ENCODE measurements at places on chromosomes 7 and 10. TPM values are rescaled to one million over a fixed set of nuclear protein-coding genes. Genes with fewer than 3 reads are reported as not detected.
A peak's percentile ranks its signal among the peaks of the same experiment; 100 is the strongest.

DNA sequence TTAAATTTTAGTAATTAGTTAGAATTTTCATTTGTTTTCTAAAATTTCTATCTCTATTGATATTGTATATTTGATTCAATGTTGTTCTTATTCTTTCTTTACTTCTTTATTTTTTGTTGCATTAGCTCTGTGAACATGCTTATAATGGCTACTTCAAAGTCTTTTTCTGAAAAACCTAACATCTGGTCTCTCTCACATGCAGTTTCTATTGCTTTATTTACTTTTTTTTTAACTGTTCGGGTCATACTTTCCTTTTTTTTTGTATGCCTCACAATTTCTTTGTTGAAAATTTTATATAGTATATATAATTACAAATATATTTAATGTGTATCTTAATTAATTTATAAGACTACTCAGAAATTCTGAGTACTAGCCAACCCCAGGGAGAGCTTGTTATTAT, 52.1 kb upstream of the PLXDC2 start:
- DNase-seq: no peak

The FBXO24 gene
- 0.33 TPM for total RNA-seq

DNA sequence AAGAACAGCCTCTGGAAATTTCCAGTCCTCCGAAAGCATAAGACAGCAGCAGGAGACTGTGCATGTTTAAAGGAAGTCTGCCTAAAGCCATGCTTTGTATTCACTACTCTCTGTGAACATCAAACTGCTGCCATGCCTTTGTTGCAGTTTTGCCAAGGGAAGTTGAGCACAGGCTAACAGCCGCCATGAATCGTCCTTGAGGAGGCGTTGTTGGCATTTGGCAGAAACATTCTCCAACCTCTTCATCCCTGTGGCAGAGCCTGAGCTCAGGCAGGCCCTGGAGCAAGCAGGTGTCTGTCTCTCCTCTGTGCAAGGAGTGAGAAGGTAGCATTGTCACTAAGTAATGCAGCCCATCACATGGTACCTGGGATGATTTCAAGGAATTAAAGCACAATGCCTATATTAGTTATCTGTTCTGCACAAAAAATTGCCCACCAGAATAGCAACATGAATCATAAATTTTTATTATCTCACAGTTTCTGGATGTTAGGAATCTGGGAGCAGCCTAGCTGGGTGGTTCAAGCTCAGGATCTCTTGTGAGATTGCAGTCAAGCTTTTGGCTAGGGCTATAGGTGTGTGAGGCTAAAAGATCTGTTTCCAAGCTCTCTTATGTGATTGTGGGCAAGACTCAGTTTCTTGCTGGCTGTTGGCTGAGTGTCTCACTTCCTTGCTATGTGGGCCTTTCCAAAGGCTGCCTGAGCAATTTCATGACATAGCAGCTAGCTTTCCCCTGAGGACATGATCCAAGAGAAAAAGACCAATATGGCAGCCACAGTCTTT, 46.5 kb upstream of the KIAA1217 start:
- DNase-seq: no peak

DNA sequence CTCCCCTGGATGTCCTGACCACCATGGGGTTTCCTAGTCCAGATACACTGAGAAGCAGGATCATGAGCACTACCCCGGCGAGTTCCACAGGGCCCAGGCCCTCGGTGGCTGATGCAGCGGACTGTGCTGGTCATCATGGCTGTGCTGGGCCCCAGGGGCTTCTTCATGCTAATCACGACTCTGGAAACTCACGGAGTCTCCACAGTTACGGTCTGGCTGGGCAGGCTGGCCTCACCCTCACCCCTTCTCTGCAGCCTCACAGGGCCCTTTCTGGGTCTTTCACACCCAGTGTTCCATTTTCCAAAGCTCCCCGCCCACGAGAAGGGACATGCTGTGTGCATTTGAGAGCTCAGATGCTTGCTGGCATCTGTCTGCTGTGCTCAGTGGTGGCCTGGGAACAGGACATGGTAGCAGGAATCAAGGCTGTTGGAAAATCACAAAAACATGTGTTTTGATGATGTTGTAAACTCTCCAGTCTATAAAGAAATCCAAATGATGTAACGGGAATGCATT, 119.0 kb downstream of the PTPN20 start:
- DNase-seq: no peak

DNA sequence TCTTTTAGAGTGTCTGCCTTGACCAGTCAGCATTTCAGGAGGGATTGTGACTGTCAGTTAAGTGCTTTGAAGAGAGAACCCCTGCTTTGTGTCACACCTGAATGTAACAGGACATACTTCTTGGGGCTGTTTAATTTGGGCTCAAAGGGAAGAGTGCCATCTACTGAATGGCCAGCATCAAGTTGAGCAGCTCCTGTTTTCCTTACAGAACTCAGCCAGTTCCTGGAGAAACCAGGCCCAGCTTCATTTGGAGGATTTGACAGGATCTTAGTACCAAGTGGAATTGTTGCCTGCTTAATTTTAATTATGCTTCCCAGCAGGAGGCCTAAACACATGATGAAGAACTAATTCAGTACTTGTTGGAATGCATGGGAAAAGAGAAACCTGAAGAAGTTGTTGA, 8.3 kb downstream of the ADD3 start:
- DNase-seq: peak; percentile 26

The MUC12 gene
- total RNA-seq: not detected

The INHBA gene
- 1.4 TPM for total RNA-seq

DNA sequence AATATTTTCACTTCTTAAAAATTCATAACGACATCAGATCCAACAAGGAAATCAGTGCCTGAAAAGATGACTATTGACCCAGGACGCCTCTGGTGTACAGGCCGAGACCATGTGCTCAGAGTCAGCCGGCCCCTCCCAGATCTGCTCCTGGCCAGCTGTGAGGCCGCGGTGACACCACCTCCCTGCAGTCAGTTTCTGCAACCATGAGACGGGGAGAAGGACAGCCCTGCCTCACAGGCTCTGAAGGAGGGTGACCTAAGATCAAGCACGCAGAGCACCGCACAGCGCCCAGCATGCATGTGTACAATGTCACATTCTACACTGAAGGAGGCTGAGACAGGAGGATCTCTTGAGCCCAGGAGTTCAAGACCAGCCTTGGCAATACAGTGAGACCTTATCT, 2.6 kb upstream of the GPER1 start:
- DNase-seq: no peak

The PRKAR2B gene
- total RNA-seq: 9.0 TPM

The ADAP1 gene
- total RNA-seq: 21.6 TPM

All from thyroid gland (tissue), 4 donors.